ENCODE measurements at places on chromosomes 16 and 17. TPM values are rescaled to one million over a fixed set of nuclear protein-coding genes. Genes with fewer than 3 reads are reported as not detected.

Gene CHST5
- 0.64 TPM for total RNA-seq

Gene RRAD
- total RNA-seq = 1.1 TPM

Gene TNS4
- total RNA-seq = not detected

Gene TP53TG3
- not detected for total RNA-seq

Gene CNTNAP4
- 1.2 TPM for total RNA-seq

Gene AIPL1
- total RNA-seq = 0.76 TPM

Gene KIF2B
- total RNA-seq = not detected

Gene SRSF2
- 188 TPM for total RNA-seq

Gene RAB11FIP4
- total RNA-seq = 103 TPM

Gene TBC1D3B
- 37.3 TPM for total RNA-seq

Gene SDK2
- total RNA-seq = 12.3 TPM

Gene CDH3
- total RNA-seq = 1.3 TPM

Gene PRCD
- 1.4 TPM for total RNA-seq

Gene NDRG4
- 677 TPM for total RNA-seq

Gene DOC2B
- total RNA-seq = 109 TPM

Gene RNF222
- not detected for total RNA-seq

Gene DNAI2
- not detected for total RNA-seq

Gene ADAP2
- 0.51 TPM for total RNA-seq

Gene DNAH2
- total RNA-seq = 0.07 TPM
